Neural crest cell (in vitro differentiated cells): ENCODE measurements at places on chromosomes 7 and 10.

GRCh38 chr10:132138596-132138995 is 48.2 kb upstream of the DPYSL4 start:
- no peak for DNase-seq

- DNase-seq = no peak
These were observed 129.5 kb downstream of the SDK1 start for GRCh38 chr7:3430588-3430987.

- no peak for DNase-seq
These were observed 180.7 kb upstream of the KLF14 start for GRCh38 chr7:130914554-130915294.

DNA sequence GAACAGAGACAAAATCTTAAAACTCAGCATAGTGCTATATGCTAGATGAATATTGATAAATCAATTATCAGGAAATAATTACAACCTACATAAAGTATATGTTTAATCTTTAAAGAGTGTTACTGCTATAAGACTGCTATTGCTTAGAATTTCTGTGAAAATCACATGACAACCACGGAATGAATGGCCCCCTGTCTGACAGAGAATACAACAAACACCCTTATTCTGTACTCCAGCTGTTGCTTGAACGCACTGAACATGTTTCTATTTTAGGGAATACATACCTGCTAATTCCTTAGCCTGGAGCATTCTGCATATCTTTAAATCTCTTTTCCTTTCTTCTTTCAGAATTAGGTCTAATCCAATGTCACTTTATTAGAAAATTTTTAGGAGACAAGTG is 452.4 kb upstream of the PHF14 start:
- no peak for DNase-seq

DNA sequence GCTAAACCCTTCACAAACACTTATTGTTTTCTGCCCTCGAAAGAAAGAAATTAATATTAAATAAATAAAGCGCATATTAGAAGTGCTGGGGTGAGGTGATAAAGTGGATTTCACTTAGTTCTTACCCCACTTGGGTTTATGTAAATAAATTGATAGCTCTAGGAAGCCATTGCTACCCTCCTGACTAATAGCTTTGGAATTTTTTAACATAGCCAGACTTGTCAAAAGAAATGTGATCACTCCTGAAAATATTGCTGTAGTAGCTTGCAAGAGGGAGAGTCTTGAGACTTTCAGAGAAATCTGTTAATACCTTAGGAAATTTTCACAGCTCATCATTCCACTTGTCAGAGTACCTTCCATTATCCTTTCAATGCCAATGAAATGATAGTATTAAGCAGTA is 7.6 kb downstream of the ARL5B start:
- DNase-seq = no peak

DNA sequence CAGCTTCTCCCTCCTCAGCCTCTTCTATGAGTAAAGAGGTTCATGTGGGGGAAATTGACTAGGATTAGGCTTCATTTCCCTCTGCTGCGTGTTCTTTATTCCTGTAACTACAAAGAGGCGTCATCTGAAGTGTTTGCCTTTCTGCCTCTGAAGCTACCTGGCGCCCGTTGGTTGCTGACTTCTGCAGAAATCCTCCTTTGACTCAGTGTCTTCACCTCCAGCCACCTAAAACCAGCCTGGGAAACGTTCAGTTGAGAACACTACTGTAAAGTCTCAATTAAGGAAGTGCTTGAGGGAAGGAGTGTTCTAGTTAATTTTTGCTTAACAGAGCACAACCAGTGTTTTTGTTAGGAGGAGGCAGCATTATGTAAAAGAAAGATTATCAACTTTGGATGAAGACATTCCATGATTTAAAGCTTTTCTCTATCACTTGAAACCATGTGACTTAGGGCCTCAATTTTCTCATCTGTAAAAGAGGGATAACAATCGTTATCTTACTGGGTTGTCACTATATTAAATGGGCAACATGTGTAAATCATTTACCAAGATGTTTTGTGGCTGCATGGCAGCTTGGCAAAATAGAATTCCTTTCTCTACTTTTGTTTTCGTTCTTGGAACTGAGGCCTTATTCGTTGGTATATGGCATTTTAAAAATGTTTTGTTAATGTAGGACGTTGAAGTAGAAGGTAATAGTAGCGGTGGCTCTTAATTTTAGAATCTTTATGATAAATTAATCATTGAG is 642.9 kb downstream of the SDK1 start:
- DNase-seq = no peak

- DNase-seq = no peak
These were observed 61.4 kb upstream of the PPP1R3C start for GRCh38 chr10:91694170-91694794.

DNA sequence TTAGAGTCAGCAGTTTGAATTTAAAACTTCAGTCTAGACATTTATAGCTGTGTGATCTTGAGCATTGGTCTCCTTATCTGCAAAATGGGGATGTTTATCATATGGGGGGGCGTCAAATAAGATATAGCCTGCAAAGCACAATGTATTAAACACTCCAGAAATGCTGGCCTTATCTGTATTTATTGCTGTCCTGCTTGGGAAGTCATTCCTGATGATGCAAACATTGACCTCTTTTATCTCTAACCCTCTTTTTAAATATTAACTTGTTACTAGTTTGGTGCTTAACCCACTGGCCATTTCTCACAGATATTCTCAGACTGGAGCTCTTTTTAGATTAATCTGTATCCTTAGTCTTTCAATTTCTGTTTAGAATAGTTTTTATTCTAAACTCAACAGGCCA is 13.2 kb downstream of the MRPS33 start:
- no peak for DNase-seq

DNA sequence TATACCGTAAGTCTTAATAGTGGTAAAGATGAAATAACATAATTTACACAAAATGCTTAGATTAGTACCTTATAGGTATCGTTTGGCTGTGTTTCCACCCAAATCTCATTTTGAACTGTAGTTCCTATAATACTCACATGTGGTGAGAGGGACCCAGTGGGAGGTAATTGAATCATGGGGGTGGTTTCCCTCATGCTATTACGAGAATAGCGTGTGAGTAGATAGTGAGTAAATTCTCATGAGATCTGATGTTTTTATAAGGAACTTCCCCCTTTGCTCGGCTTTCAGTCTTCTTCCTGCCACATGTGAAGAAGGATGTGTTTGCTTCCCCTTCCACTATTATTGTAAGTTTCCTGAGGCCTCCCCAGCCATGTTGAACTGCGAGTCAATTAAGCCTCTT is 426.3 kb upstream of the POT1 start:
- no peak for DNase-seq

GRCh38 chr7:36894190-36894589 is 169.9 kb upstream of the AOAH start:
- DNase-seq = no peak

- no peak for DNase-seq
These were observed 53.5 kb upstream of the ARMC3 start for GRCh38 chr10:22874189-22874854.

DNA sequence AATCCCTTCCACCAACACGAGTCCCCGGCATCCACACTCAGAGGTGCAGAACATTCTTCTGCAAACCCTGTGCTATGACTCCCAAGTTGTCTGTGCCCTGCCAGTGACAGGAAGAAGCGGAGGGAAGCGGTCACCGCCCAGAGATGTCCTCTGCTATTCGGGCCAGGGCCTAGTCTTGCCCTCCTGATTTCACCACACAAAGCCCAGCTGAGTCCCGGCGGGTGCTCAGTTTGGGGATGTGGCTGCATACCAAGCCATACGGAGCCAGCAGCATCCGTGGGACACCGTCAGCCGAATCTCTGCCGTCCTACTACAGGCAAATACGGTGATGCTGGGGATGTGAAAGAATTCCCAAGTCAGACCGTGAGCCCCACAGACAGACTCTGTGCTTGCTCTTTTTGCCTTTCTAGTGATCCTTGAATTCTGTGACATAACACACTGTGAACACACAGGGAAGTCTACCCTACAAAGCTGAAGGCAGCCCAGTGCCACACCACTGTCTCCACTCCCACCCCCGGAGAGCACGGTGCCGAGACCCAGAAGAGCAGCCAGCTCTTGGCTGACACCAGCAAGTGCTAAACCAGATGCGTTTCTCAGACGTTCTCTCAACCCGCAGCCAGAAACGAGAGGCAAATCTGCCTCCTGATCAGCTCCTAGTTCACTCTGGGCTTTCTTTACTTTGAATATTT is 2.0 kb downstream of the STK32C start:
- DNase-seq = no peak

GRCh38 chr10:103793920-103794883 is 61.2 kb downstream of the SH3PXD2A start:
- DNase-seq = no peak

DNA sequence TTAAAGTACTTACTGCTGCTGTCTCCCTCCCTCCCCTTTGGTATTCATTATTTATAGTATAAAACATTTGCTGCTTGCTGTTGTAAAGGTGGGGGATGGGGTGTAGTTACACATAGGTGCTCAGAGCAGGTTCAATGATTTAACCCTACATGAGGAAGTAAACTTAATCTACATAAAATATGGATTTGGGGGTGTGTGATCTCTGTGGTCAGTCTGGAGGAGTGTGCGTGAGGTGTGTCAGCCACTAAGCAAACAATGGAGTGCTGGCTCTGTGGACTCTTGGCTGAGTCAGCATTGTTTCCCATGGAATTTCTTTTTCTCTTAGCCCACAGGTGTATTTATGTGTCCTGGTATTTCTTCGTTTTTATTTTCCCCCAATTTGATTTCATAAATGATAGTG is 133.9 kb downstream of the AUTS2 start:
- DNase-seq = no peak

- no peak for DNase-seq
These were observed 16.2 kb downstream of the FAM3C start for GRCh38 chr7:121379930-121380329.

DNA sequence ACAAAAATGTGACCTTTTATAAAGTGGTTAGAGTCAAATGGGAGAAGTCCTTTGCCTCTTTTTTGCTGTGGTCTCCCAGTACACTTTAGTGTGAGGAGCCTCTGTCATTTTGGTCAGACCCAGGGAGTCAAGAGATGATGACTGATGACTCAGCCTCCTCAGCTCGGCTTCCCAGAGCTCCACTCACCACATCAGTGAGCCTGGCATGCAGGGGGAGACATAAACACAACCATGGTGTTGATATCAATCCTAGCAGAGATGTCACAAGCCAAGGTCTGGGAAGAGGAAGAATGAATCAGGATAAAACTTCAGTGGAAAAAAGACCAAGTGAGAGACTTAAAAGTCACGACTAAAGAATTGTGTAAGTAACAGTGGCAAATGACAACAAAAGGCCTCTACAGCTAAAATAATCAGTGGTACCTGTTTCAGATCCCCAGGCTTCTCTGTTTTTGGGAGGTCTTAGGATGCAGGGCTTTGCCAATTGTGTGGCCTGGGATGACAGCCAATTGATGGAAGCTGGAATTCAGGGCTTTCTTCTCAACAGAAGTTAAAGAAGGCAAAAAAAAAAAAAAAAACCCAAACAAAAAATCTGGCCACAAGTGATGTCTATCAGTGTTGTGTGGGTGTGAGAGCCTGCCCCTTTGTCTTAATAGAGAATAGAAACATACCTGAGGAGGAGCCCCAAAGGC is 50.2 kb downstream of the TFAM start:
- DNase-seq = no peak

DNA sequence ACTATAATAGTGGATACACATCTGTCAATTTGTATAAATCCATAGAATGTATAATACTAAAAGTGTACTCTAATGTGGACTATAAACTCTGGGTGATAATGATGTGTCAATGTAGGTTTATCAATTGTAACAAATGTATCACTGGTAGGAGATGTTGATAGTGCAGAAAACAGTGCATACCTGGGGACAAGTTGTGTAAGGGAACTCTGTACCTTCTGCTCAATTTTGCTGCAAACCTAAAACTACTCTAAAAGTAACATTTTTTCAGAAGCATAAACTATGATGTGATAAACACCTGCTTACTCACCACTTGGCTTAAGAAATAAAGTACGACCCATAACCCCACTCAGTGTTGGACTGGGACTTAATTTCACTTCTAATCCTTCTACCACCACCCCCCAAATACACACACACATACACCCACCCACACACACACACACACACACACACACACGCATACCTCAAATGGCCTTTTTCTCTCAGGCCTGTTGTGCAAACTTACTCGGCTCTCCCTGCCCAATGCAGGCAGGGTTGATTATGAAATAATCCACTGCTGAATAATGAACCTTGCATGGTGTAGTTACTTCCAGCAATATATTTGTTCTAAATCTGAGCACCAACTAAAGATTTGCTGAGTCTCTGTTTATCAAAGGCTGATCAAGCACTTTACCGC is 154.1 kb upstream of the KMT2E start:
- no peak for DNase-seq

DNA sequence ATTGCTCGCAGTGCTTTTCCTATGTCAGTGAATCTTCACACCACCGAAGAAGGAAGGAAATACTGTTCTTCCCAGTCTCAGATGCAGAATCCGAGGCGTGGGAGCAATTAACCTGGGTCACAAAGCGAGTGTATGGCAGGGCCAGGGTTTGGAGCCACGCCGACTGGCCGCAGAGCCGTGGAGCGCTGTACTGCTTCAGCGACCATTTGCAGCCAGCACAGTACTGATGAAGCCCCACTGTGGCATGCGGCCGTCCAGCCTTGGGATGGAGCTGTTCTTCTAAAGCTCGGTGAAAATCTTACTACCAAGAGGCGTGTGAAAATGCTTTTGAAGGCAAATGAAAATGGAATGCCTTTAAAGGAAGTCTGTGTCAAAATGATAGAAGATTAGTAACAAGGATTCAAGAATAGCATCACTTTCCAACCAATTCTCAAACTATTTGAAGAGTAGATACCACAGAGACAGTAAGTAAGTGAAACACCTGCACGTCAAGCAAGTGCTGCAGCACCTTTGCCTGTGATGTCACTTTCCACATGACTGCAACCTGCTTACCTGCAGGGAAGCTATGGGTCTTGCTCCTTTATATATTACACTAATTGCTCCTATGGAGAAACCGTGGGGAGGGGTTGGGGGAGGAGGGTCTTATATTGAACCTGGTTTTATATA is 4.9 kb downstream of the PPP2R2D start:
- no peak for DNase-seq

DNA sequence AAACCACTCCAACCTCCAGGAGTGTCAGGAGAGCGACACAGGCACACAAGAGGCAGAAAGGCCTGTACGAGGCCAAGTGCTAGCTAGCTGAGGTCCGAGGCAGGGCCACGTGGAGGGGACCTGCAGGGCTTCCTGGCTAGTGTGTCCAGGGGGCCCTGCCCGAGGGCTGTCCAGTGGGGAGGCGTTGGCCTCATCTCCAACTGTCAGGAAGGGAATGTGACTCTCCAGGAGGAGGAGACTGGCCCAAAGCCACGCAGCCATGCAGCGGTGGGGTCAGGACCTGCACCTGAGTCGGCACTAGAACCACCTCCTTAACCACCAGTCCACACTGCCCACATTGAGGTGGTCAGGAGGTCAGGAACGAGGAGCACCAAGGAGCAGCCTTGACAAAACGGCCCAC is 32.3 kb upstream of the FXYD4 start:
- DNase-seq = no peak

GRCh38 chr10:129626309-129626708 is 159.3 kb downstream of the MGMT start:
- DNase-seq = no peak

GRCh38 chr7:100825751-100826513 is 1.4 kb downstream of the EPHB4 start:
- DNase-seq = no peak

- DNase-seq = no peak
These were observed 168.9 kb upstream of the PHF14 start for GRCh38 chr7:10804770-10805169.
